Cortex of kidney (tissue), 1 donor: ENCODE measurements at places on chromosomes 7 and 10.

DNA sequence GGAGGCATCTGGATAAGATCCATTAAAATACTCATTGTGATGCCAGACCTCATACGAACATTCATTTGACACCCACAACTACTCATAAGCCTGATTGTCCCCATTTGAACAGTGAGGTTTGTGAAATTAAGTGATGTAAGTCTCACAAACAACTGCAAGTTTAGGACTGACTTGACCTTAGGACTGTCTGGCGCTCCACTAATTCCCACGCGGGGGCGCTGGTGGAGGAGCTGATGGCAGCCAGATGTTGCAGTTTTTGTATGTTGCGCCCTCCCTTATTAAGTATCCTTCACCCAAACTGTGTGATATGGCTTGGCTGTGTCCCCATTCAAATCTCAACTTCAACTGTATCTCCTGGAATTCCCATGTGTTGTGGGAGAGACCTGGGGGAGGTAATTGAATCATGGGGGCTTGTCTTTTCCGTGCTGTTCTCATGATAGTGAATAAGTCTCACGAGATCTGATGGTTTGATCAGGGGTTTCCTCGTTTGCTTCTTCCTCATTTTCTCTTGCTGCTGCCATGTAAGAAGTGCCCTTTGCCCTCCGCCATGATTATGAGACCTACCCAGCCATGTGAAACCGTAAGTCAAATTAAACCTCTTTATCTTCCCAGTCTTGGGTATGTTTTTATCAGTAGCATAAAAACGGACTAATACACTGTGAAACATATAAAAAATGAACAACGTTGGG is 20.3 kb upstream of the TIAL1 start:
- DNase-seq: no peak

DNA sequence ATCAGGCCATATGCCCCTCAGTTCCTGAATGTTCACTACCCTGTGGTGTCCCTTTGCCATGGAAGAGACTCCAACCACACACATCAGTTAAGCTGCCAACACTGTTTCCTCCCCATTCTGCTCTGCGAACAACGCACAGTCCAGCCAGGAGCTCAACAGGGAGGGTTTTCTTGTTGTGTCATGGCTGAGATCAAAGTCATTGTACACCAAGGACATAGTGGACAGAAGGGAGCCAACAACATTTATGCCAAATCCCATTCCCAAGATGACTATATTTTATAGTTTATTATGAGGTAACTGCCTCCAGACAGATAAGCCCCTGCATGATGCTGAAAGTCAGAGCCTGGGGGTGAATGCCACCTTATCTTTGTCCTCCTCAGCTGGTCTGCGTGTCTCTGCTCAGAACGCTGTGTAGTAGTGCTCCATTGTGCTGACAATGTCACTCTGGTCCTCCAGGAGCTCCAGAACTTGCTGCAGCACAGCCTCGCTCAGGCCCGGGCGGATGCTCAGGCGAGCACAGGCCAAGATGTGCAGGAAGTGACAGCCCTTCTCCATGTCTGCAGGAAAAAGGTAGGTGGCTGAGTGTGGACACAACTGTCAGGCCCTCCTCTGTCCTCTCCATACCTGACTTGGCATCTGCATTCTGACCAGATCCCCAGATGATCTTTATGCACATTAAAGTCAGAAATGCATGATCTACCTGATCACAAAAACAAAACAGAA is 27.1 kb upstream of the SH3PXD2A start:
- no peak for DNase-seq

DNA sequence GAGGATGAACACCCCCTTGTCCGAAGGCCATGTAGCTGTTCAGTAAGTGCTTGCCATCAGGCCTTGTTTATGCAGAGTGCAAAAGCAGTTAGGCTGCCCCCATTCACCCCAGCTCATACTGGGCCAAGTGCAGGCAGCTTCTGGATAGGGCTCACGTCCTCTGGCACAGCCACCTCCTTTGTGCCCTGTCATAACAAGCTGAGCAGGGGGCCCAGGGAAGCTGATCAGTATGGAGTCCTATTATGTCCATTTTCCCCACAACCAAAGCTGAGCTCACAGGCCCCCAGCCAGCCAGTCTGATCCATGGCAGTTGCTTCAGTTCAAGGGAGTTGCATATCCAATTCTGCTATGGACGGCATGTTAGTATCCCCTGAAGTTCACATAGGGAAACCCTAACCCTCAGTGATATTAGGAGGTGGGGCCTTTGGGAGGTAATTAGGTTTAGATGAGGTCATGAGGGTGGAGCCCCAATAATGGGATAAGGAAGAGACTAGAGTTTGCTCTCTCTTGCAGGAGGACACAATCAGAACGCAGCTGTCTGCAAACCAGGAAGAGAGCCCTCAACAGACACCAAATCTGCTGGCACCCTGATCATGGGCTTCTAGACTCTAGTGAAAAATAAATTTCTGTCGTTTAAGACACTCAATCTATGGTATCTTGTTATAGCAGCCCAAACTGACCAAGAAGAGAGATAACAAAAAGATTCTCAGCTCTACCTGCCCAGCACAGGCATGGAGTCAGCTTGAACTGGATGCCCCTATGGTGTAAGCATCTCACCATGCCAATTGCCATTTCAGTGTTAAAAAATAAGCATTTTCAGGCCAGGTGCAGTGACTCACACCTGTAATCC is 155.9 kb downstream of the FGFR2 start:
- no peak for DNase-seq

DNA sequence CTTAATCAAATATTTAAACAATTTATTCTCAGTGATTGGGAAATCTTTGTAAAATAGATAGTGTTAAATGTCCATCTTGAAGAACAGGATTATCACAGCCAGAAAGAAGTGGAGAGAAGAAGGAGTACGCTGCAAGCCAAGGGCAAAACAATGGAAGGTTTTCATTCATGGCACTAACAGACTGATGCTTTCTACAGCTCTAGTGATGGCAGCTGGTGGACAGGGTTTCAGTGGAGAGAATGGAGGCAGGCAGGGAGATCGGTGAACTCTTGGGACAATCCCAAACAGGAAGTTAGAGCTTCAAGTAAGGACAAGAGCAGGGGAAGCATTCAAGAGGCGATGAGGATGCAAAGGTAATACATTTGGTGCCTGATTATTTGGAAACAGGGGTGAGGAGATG is 207.0 kb downstream of the JAZF1 start:
- DNase-seq: no peak

GRCh38 chr10:78688230-78688900 is 380.4 kb upstream of the ZMIZ1 start:
- DNase-seq: no peak

DNA sequence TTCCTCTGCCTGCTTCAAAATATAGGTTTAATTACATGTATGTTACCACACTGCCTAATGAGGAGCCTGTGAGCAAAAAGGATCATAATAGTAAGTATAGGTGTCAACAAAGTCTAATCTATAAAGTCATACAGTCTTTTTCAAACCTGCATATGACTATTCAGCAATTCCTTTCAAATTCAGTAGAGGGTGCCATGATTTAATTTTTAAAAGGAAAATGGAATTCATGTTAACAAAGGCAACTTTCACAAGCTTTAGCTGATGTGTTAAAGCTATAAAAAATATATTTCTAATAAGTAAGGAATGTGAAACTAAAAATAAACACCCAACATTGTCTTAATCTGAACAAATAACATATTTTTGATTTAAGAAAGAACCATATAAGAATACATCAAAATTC is 52.1 kb downstream of the MPP7 start:
- no peak for DNase-seq

DNA sequence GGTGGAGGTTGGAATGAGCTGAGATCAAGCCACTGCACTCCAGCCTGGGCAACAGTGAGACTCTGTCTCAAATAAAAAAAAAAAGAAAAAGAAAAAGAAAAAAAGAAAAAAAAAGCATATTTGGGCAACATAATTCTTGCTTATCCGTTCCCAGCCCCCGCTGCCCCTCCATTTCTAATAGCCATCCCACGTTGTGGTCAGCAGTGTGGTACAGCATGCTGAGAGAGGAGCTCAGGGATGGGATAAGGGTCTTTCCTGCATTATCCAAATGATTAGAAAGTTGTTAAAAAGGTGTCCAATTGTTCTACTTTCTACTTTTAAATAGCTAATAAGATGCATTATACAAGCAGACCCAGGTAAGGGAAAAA is 104.9 kb upstream of the ZNF92 start:
- DNase-seq: no peak

DNA sequence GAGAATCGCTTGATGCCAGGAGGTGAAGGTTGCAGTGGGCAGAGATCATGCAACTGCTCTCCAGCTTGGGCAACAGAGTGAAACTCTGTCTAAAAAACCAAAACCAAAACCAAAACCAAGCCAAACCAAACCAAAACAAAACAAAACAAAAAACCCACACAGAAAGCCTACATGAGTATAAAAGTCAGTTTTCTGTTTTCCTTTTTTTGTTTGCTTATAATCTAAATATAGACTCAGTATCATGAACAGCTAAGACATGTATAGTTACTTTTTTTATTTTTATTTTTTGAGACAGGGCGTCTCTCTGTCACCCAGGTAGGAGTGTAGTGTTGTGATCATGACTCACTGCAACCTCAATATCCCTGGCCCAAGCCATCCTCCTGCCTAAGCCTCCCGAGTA is 16.8 kb upstream of the MTPN start:
- no peak for DNase-seq

GRCh38 chr7:120732256-120732655 is 125.7 kb downstream of the TSPAN12 start:
- no peak for DNase-seq

DNA sequence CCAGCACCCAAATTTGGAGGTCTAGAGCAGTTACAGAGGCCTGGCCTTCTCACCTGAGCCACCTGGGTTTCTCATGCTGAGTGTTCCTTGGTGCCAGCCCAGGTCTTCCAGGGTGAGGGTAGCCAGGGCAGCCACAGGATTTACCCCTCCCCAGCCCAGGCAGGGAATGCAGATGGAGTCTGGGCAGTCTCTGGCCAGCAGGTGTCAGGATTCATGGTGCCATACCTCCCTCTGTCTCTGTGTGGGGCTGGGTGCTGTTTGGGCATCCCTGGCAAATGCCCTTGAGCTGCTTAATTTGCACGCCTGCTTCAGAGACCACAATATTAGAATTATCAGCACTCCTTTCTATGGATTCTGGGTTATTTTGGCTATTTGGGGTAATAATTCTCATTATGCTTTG is 246.7 kb downstream of the GFRA1 start:
- DNase-seq: no peak

DNA sequence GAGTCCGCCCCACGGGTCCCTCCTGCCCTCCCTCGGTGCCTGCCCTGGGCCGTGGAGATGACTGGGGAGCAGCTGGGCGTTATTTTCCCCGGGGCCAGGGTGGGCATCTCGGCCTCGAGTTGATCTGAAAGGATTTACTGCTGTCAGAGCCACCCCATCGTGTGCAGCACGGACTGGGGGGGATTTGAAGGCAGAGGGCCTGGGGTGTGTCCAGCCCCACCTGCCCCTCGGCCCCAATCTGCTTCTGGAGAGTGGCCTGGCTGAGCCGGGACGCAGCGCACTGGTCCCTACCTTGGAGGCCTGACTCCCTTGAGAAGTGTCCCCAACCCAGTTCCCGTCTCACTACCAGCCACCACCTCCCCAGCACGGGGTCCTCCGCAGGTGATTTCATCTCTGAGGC is 24.2 kb upstream of the PFKFB3 start:
- no peak for DNase-seq

DNA sequence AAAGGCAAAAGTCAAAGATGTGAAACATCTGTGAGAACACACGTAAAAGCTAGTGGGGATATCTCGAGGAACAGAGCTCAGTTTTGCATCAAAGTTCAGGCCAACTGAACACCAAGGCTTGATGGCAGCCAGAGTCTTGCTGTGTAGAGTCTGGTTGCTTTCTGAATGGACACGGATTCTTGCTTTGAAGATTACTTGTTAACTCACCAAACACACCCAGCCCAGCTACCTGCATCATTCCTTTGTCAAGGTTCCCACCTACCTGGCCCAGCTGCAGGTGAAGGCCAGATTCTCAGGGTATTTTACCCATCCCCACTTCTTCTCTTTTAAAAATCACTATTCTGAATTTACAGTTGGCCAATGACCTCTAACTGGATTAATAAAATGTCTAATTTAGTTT is 174.4 kb upstream of the PHYHIPL start:
- DNase-seq: no peak

- DNase-seq: no peak
Observed at GRCh38 chr7:127943541-127944521, 87.4 kb downstream of the LRRC4 start.

- no peak for DNase-seq
Observed at GRCh38 chr10:24825551-24825950, 101.9 kb upstream of the ARHGAP21 start.

DNA sequence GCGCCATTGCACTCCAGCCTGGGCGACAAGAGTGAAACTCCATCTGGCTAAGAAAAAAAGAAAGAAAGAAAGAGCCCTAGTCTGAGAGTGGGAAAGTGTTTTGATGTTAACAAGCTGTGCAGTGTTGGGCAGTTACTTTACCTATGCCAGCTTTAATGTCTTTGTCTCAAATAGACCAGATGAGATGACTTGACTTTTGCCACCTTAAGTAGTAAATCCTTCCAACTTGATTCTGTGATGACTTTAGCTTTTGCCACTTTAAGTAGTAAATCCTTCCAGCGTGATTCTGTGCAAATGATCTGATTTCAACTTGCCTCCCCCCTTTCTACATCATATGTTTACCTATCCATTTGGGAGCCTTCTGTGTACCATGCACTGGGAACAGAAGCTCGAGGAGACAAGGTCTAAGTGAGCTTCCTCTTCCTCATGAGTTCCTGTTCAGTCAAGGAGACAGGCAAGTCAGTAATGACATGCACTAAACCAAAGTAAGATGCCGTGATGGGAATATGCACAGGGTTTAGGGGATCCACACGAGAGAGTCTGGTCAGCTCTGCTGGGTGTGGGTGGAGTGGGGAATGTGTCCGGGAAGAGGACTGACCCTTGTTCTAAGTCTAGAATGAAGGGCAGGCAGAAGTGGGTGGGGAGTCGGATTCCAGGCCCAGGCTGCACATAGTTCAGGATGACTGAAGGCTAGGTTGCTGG is 17.2 kb downstream of the INPP5F start:
- no peak for DNase-seq

GRCh38 chr7:93715234-93715633 is 140.7 kb upstream of the CALCR start:
- DNase-seq: no peak

DNA sequence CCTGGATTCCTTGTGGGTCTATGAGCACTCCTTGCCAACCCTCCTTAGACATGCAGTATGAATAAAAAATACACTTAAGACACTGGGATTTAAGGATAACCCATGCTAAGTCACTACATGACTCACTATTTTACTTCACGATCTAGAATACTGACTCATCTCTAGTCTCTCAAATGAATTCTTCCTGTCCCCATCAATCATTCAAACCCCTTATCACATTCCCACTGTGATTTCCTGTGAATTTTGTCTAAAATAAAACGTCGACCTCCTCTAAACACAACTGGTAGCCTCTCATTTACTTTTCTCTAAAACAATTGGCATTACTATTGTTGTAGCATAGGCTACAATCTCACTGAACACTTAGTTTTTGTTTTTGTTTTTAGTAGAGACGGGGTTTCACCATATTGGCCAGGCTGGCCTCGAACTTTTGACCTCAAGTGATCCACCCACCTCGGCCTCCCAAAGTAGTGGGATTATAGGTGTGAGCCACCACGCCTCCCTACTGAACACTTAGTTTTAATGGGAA is 3.9 kb upstream of the IQUB start:
- DNase-seq: no peak

- no peak for DNase-seq
Observed at GRCh38 chr7:88396948-88397322, 90.2 kb upstream of the STEAP4 start.

GRCh38 chr10:102342458-102342857 is 53.0 kb upstream of the NFKB2 start:
- no peak for DNase-seq

GRCh38 chr10:34150103-34150502 is 665.0 kb downstream of the PARD3 start:
- DNase-seq: no peak
